ENCODE measurements at places on chromosomes 5 and 9.

DNA sequence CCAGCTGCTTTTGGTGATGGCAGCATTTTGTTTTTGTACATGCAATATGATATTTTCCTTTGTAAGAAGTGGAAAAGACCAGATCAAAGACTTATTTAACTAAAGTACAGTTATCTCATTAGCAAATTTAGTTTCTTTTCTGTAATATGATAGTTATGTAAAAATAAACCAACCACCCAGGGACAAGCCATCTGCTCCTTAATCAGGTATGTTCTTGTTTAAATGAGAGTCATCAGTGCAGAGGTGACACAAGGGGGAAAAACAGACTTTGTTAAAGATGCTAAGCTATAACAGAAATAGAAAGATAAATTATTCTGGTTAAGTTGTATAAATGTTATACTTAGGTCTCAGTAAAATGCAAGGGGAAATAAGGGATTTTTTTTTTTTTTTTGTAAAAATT lies 805.7 kb upstream of the SEMA6A start:
- no peak for DNase-seq

- DNase-seq = no peak
Observed at GRCh38 chr9:104658496-104659195, 35.7 kb upstream of the OR13D1 start.

DNA sequence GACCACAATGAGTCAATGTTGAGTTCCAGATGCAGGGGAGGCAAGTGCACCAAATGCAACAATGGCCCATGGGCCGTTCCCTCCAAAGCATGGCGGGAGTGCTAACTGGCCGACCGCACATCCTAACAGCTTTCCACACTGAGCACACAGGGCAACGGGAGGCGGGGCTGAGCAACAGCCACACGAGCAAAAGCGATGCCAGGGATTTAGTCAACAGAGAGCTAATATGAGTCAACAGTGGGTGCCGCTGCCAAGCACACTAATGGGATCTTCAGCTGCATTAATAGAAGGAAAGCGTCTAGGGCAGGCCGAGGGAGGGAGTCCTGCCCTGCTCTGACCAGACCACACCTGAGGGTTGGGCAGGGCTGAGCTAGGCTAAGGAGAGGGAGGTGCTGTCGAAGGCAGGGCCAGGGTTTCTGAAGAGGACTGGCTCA lies 4.6 kb downstream of the EPB41L4B start:
- DNase-seq = no peak

DNA sequence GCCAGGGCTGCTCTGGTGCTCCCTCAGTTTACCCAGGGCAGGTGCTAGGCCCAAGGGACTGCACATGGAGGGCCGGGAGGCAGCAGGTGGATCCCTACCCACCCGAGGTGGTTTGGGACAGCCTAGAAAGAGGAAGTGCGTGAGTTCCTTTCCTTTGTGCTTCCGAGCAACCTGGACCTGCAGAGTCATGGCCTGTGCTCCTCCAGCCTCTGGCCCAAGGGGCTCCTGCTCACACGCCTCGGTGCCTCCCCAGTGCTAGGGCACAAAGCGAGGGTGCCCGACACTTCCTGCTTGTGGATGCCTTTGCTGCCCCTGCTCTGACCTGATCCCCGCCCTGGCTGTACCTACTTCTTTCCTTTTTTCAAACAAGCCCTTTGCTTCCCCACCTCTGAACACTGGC lies 79.3 kb downstream of the RXRA start:
- no peak for DNase-seq

DNA sequence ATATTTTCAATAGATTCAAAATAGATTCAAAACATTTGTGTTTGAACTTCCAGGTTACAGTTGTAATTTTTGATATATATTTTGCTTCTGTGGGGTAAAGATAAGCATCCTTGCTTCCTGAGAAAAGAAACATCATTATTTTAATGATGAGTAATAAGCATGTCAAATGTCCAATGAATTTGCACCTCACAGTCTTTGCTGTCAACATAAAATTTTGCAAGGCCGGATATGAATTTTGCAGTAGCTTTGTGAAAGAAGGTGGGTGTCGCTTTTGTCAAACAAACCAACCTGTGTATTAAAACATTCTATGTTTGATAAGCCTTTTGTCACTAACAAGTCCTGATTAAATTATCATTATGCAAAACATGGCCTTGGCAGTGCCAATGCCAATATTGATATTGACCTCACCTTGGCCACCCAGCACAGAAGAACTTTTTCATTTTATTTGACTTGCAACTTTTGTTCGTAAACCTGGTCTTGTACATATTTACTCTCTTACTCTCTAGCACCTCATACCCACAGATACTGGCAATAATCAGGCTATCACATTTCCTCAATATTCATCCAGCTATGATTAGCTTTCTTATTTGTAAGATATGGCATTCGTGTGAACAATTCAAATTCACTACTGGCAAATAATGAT lies 645.0 kb upstream of the KLF4 start:
- DNase-seq = no peak

DNA sequence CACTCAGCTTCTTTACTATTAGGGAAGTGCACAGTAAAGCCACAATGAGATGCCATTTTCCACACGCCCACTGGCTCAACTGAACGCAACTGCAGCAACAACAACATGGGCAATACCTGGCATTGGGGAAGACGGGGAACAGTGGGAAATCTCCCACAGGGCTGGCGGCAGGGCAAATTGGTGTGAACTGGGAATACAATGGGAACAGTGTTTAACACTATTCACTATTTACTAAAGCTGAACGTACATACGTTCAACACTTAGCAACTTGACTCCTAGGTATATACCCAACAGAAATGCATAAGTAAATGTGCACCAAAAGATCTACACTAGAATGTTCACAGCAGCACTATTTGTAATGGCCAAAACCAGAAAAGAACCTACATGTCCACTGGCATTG lies 14.1 kb downstream of the ZER1 start:
- no peak for DNase-seq

DNA sequence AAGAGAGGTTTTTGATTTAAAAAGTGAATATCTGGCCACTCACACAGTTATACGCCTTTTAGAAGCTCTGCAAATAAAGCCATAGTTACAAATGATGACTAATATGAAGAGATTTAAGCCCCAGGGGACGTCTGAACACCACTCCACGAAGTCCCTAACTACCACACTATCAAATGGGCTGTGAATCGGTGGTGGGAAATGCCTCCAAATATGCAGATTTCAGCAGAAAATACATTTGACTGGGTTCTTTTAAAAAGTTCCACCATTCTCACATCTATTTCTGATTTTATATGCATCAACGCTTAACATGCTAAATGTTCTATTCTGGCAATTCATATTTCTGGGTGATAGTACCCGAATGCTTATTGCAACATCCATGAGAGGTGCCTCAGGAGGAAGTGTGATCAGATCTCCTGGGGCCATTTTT lies 22.5 kb downstream of the TICAM2 start:
- no peak for DNase-seq

GRCh38 chr9:88733651-88734421 lies 198.9 kb downstream of the NXNL2 start:
- no peak for DNase-seq

GRCh38 chr5:96243862-96244261 lies 189.2 kb downstream of the PCSK1 start:
- no peak for DNase-seq

GRCh38 chr5:7717691-7718090 lies 133.2 kb downstream of the CFAP90 start:
- DNase-seq = no peak

GRCh38 chr5:34630596-34630995 lies 25.5 kb upstream of the RAI14 start:
- no peak for DNase-seq

- no peak for DNase-seq
Observed at GRCh38 chr9:107131108-107131799, 151.8 kb upstream of the RAD23B start.

- DNase-seq = no peak
Observed at GRCh38 chr9:116907989-116908388, 220.9 kb downstream of the TRIM32 start.

DNA sequence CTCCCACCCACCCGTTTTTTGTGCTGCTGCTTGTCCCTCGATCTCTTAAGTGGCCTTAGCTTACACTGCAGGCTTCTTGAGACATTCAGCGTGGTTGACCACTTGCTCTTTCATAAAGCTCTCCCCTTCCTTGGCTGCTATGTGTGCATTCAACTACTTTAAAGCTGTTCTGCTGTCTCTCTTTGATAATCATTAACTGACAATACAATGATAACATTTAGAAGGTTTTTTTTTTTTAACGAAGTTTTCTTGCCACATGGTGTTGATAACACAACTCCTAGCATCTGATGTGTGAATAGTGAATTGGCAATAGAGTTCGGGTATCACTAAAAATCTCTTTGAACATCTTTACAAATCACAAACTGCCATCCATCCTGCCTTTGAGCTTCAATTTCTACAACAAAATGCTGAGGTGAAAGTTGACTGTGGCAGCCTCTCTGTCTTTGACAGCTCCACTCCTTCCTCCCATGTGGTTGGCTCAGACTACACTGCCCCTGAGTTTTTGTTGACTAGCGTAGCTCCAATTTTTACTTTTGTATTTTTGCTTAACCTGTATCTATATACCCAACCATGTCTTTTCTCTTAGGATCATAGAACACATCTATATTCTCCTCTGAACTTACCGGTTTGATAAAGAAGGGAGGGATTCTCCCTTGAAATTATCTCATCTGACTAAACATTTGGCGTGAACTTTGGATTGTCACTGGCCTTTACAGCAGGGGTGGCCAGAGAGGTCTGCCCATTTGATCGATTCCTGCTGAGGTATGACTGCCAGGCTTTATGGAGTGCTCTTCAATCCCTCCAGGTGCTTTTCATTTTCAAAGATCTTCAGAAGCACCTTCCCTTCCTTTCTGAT lies 409.4 kb upstream of the CD180 start:
- DNase-seq = no peak

GRCh38 chr9:129696944-129697655 lies 31.7 kb downstream of the PRRX2 start:
- no peak for DNase-seq

DNA sequence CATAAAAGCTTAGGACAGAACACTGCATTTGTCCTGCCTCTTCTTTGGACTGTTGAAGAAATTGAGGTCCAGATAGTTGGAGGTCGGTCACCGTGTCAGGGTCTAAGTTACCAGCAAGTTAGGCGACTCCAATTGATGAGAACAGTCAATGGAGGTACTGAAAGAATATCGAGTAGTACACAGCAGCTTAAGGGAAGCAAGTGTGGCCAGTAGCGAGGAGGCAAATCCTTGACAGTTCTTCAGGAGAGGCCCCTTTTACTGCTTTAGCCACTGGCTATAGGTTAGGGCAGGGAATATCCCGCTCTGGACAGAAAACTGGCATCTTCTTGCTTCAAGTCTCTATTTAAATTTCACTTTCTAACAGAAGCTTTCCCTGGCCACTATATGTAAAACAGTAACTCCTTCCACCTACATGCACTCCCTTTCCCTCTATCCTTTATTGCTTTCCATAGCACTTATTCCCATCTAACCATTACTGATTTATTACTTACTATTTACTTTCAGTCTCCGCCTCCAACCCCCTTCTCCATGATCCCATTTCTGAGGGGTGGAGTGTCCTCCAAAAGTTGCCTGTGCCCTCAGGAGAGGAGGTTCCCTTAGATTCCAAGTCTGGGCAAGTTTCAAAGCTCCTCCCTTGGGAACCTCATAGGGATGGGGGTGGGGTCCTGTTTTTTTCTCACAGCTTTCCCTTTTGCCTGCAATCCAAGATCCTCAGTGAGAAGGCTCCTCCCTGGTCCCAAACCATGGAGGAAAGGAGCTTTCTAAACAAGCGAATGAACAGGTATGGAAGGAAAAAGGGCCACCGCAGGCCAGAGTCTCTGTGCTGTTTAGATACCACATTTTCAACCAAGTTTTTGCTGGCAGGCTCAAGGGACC lies 4.1 kb upstream of the PRDM6 start:
- DNase-seq = no peak

- no peak for DNase-seq
Observed at GRCh38 chr9:128097543-128098296, 29.7 kb downstream of the SLC25A25 start.

GRCh38 chr9:83569326-83569725 lies 31.1 kb upstream of the FRMD3 start:
- DNase-seq = no peak

DNA sequence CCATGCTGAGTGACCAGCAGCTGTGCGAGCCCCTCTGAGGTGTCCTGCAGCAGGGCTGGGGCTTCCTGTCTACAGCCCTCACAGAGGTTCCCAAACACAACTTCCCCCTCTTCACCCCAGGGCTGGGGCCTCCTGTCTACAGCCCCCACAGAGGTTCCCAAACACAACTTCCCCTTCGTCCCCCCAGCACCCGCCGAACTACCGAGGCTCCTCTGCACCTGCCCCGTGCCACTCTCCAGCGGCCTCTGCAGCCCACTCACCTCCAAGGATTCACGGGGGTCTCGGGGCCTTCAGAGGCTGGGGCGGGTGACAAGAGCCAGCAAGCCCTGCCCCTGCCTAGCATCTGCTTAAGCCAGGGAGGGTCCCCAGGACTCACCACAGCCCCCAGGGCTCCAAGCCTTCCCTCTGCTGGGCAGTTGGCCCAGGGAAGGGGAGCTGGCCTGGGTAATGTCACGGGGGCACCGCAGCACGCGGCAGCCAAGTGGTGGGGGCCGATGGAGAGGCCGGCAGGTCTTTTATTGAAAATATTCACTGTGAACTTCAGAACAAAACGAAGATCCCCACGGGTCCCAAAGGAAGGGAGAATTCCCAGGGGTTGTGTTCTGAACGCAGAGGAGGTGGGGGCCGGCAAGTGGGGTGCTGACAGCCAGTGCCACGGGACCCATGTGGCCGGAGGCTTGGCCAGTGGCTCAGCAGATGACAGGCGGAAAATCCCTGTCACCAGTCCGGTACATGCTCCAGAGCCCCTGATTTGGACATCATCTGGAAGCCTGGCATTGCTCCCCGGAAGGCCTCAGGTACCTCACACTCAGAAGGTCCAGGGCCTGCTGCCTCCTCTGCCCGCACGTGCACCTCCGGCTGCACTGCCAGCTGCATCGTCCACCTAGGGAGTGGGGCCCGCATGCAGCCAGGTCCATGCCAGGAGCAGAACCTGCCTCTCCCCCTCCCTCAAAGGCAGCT lies 125.3 kb downstream of the ADAMTS2 start:
- no peak for DNase-seq

DNA sequence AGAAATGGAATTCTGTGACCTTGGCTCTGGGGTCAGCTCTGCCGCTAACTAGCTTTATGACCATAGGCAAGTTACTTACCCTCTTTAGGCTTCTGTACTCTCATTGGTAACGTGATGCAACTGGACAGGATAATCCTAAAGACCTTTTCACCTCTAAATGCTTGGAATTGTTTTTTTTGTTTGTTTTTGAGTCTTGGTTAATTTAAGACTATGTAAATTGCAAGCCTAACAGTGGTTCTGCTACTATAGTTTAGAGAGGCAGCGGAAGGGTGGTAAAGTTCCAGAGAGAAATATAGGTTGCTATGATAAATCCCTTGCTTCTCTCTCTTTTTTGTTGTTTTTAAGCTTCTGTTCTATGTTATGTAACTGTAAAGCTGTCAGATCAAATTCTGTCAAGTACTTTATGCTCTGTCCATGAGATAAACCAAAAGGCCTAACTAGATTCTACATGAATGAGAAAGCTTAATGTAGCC lies 17.6 kb downstream of the FAM169A start:
- DNase-seq = no peak

Measured in effector CD4-positive, alpha-beta T cell (primary cell).